ENCODE measurements at places on chromosomes 16 and 17. TPM values are rescaled to one million over a fixed set of nuclear protein-coding genes. Genes with fewer than 3 reads are reported as not detected.
A peak's percentile ranks its signal among the peaks of the same experiment; 100 is the strongest.

SOST gene
- total RNA-seq: not detected

SP6 gene
- total RNA-seq: 0.17 TPM

ZSCAN10 gene
- total RNA-seq: 0.81 TPM

TEKT5 gene
- total RNA-seq: not detected

JMJD6 gene
- total RNA-seq: 124 TPM

PIGS gene
- 59.7 TPM for total RNA-seq

DNA sequence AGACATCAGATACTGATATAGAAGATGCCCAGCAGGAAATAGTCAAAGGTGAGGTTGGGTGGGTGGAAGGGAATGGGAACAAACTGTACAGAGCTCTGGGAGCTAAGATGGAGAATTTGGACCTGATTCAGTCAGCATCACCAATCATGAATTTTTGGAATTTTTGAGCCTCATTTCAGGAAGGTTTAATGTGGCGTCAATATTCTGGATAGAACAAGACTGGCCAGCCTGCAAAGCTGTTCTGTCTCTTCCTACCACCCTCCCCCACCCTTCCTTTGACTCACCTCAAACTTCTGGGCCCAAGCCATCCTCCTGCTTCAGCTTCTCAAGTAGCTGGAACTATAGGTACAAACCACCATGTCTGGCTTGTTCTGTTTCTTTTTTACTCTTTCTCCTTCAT is 32.6 kb downstream of the CTCF start:
- peak; percentile 39 for DNase-seq

DNA sequence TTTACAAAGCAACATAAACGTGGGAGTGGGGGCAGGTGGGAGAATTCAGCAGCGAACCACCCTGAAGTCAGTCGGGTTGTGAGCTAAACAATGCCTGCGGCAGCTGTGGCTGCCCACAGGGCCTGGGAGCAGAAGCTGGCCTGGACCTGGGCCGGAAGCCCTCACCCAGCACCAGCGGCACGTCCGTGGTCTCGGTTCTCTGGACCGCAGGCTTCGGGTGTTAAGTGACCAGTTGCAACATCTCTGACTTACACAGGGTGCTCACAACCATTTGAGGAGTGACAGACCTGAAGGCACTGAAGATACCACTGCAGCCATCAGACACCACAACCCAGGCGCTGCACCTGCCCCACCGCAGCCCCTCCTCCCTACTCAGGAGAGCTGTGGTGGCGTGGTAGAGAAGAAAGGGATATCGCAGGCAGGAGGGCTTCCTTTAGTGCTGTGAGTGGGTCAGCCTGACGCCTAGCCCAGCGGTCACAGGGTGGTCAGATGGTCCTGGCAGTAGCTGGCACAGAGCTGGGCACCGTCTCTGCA is 33.8 kb downstream of the CBFA2T3 start:
- no peak for DNase-seq

- no peak for DNase-seq
Observed at GRCh38 chr16:70470927-70471341, 16.5 kb downstream of the FCSK start.

GRCh38 chr16:50861451-50861850 is 119.6 kb downstream of the CYLD start:
- DNase-seq: no peak

DNA sequence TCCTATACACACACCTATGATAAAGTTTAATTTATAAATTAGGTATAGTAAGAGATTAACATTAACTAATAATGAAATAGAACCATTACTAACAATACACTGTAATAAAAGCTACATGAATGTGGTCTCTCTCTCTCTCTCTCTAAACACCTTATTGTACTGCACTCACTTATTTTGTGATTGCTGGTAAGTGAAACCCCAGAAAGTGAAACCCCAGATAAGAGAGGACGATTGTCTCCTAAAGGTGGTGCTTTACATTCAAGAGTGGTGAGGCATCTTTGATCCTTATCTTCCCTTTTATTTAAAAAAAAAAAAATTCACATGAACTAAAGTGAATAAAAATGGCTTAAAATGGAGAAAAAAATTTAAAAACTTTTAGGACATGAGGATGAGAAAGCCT is 80.1 kb upstream of the TRAP1 start:
- DNase-seq: peak; percentile 74

GRCh38 chr16:15054357-15055140 is 1.3 kb downstream of the NTAN1 start:
- DNase-seq: no peak

- no peak for DNase-seq
Observed at GRCh38 chr17:18896146-18896545, 38.2 kb downstream of the PRPSAP2 start.

GRCh38 chr17:58376472-58377000 is 24.5 kb upstream of the SUPT4H1 start:
- no peak for DNase-seq

- no peak for DNase-seq
Observed at GRCh38 chr16:74922150-74923138, 62.5 kb downstream of the WDR59 start.
